ENCODE measurements at places on chromosomes 11 and 22.

DNA sequence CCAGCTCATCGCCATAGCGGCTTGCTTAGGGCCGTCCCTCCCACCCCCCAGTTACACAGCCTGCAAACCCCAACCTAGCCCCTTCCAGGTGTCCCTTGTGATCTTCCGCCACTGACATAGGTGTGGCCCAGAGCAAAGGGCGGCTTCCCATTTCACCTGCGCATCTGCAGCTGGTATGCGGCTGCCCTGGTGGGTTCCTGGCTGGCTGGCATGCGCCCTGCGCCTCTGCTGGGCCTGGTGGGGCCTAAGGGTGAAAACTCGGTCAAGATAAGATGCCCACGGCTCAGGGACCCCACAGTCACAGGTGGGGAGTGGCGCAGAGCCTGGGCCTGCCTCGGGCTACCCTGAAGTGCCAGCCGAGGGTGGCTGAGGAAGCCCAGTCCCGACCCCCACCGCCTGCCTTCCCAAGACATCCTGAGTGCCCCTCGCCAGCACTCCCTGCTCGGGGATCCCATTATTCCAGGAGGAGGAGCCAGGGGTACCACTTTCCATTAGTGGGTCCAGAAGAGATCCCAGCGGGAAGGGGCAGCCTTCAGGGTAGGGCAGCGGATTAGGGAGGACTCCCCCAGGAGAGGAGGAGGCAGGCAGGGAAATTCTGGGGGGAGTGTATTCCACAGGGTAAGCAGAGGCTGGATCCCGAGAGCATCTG, 36.9 kb upstream of the KCNQ1OT1 start:
- no peak for DNase-seq

GRCh38 chr22:33438273-33438672, 380.1 kb upstream of the SYN3 start:
- no peak for DNase-seq

DNA sequence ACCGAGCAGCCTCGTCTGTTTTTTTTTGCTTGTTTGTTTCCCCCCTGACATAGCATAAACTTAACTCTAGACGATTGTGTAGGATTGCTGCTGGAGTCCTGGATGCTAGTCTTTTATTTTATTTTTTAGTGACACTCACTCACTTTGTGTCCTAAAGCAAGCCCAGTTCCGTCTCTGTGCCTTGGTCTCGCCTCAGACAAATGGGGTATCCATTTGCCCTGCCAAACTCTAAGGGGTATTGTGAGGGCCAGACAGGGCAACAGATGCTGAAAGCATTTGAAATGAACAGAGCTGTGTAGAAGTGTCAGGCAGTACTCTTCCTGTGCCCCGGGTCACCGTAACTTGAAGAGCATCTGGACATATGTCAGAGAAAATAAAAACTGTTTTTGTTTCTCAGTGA, 34.8 kb upstream of the DKK3 start:
- no peak for DNase-seq

GRCh38 chr22:19659805-19660345, 54.4 kb upstream of the SEPTIN5 start:
- DNase-seq = no peak

DNA sequence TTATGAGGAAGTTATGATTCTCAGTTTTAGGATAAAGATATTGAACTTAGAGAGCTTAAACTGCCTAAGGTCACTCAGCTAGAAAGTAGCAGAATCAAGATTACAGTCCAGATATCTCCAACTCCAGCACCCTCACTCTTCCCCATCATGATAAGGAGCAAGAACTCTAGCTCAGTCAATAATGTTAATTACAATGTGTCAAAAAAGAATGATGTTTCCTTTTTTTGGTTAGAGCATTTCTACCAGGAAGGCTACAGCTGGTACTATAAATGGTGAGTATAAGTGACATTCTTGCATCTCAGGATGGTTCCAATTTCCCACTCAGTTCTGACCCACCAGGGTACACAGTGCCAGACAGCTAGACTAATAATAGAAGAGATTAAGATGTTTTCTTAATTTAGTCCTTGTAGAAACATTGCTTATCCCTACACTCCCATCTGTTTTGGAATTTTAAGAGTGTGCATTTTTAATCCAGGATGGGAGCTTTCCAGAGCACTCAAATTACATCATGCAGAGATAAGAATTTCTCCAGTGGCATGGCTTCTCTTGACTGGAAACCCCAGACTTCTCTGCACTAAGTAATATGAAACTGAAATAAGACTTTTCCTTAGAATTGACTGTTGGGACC, 21.6 kb upstream of the BBOX1 start:
- DNase-seq = no peak
